Kidney epithelial cell (primary cell): ENCODE measurements at places on chromosomes 1 and 21. TPM values are rescaled to one million over a fixed set of nuclear protein-coding genes. Genes with fewer than 3 reads are reported as not detected.

Gene CTH
- total RNA-seq, result 13.6 and 18.2 TPM in 2 replicates

Gene RPAP2
- total RNA-seq, result 5.3 and 18.7 TPM in 2 replicates

Gene PIGR
- total RNA-seq, result not detected in 2 replicates

Gene LRRC38
- 0.33 and 1.6 TPM in 2 replicates for total RNA-seq

Gene SLC44A3
- total RNA-seq, result 13.1 and 14.6 TPM in 2 replicates

Gene KIF17
- 1.3 and 1.6 TPM in 2 replicates for total RNA-seq

Gene CIART
- 1.8 and 2.4 TPM in 2 replicates for total RNA-seq

Gene NUP210L
- total RNA-seq, result not detected in 2 replicates

Gene MEGF6
- 13.1 and 16.7 TPM in 2 replicates for total RNA-seq

Gene AADACL3
- total RNA-seq, result not detected in 2 replicates

Gene FAM78B
- total RNA-seq, result 0.33 and 2.2 TPM in 2 replicates

Gene FALEC
- not detected in 2 replicates for total RNA-seq

Gene IL20
- not detected in 2 replicates for total RNA-seq

Gene SPRR5
- total RNA-seq, result not detected in 2 replicates

Gene PRDM16
- total RNA-seq, result 1.4 and 5.6 TPM in 2 replicates

Gene DYNLT5
- total RNA-seq, result not detected in 2 replicates

Gene EDN2
- 0.96 TPM in 1 of 2 replicates, not detected in the other for total RNA-seq

Gene NOS1AP
- 0.62 and 0.79 TPM in 2 replicates for total RNA-seq

Gene CHML
- total RNA-seq, result 15.3 and 20.5 TPM in 2 replicates
